ENCODE measurements at places on chromosomes 6 and 20.

DNA sequence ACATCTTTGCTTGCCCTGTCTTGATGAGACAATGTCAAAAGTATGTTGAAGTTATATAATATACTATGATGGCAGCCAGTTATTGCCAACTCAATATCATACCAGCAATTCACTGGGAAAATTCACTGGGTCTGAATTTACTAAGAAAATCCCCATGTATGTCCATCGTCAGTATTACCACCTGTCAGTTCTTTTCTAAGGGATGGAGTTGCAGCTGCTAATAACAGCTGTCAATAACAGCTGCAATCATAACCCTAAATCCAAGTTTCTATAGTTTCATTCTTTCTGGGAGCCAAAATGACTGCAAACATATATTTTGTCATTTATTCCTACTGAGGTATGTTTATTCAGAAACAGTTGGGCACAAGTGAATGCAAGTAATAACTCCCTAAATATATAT, 132.6 kb upstream of the RIN2 start:
- no peak for DNase-seq

GRCh38 chr6:135291288-135292076, 110.4 kb downstream of the MYB start:
- no peak for DNase-seq

- DNase-seq, result peak; percentile 34
These were observed 278.6 kb downstream of the TBC1D32 start for GRCh38 chr6:121055572-121056163.

- no peak for DNase-seq
These were observed 861 bp upstream of the NHSL1 start for GRCh38 chr6:138500045-138500665.

GRCh38 chr20:39029364-39029763, 67.2 kb downstream of the DHX35 start:
- no peak for DNase-seq

DNA sequence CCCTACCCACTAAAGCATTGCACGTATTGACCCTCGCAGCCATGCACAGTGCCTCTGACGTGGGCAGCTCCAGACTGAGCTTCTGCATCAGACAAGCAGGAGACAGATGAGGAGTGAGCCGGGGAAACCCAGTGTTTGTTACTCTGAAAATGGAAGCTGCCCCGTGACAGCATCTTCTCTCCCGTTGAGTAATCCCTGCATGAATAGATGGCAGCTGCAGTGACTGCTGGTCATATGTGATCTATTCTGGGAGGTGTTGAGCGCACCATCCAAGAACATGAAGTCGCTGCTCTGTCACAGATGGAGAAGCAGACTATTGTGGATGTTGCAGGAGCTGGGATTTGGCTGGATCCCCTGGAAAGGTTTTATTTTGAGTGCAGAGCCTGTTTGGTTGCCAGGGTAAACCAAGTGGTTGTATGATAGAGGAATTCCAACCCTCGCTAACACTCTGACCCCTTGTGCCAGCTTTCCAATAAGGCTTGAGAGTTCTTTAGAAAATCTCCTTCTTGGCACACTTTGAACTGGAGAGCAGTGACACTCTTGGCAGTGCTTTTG, 242.2 kb downstream of the NRN1 start:
- DNase-seq, result no peak

DNA sequence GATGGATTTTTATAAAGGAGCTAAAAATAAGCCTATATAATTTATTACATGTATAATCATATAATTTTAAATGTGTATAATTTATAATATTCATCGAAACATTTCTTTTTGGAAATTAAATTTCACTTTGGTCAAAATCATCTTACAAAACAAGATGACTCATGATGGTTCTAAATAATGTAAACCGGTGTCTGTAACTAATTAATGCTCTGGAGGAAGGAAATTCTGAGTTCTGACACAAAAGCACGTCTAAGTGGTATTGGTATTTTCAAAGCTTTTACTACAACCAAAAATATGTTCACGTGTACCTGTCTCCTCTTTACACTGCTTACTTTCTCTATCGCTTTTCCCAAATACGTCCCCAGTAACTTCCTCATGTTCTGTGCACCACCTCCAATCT, 134.1 kb downstream of the MTHFD1L start:
- DNase-seq, result no peak

DNA sequence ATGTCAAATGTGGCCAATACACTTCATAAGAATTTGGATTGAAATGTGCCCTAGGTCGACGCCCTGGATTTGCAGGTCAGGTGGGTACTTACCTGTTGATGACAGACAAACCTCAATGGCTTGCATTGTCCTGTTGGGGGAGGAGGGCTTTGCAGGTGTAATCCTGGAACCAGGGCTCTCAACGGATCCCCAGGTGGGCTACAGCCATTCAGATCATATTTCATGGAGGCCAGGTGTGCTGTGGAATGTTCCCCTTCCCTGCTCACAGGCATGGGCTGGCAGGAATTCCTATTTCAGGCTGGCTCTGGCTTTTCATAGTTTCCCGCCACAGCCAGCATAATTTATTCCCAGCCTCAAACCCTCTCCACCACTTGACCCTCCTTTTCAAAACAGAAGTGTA, 254.7 kb downstream of the SMOC2 start:
- no peak for DNase-seq

DNA sequence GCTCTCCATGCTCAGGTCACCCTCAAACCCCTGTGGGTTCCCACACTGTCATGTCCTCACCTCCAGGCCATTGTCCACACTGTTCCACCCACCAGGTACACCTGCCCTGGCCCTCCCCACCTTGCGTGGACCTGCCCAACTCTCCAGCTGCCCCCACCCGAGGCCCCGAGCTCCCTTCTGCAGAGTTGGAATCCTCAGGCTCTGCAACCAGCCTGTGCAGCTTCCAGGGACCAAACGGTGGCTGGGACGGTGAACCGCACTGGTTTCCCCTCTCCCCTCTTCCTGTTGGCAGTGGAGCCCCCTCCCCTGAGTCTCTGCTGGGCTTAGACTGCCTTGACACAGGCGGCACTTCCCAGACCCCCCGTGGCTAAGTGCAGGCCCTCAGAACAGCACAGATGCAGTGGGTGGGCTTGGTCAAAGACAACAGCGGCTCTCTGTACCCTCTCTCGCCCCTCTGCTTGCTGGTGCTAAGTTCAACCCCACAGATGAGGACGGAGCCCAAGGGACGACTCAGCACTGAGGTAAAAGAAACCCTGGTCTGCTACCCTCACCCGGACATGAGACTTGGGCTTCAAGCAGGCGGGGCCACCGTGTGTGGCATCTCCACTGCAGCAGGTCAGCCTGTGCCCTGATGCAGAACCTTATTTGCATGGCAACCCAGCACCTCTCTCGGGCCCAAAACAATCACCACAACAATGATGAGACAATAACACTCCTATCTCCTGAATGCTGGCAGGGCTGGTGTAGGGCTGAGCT, 11.0 kb downstream of the ZBP1 start:
- no peak for DNase-seq

DNA sequence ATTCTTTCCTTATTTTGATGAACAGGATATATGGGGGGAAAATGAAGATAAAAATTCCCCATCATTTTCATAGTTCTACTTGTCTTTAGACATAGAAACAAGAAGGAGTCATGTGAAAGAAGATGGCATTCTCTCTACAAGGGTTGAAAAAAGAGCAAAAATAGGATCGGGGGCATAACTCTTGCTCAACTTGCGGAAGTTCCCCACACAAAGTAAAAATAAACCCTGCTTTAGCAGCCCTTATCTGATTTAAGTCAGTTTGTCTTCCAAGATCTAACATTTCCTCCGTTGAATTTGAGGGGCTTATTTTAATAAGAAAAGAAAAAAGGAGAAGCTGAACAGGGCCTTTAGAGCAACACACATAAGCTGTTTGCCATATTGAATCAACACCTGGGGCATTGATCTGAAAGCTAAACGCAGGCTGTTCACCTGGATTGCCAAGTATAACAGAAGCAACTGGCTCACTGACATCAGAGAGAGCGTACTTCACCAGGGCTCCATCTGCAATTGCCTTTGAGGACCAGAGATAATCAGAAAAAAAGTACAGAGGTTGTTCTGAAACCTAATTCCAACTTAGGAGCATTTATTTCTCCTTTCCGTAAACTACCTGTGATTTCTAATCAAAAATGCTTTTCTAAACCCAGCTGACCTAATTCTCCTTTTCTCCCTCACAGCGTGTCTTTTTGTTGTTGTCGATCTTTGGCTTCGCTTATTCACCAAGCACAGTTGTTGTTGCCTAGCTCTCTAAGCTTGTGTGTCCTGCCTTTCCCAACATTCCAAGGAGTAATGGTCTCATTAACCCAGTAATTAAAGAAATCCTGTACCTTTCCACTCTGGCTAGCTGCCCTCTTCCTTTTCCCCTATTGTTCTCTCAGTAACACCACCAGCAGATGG, 568.0 kb downstream of the KIF16B start:
- DNase-seq, result no peak

GRCh38 chr6:107684996-107685395, 139.1 kb downstream of the SCML4 start:
- DNase-seq, result no peak

- no peak for DNase-seq
These were observed 199.0 kb downstream of the RNF144B start for GRCh38 chr6:18586133-18586532.

GRCh38 chr6:41182069-41183034, 18.6 kb downstream of the TREML2 start:
- DNase-seq, result peak; percentile 16

GRCh38 chr6:39402239-39402751, 79.8 kb upstream of the KCNK16 start:
- no peak for DNase-seq

DNA sequence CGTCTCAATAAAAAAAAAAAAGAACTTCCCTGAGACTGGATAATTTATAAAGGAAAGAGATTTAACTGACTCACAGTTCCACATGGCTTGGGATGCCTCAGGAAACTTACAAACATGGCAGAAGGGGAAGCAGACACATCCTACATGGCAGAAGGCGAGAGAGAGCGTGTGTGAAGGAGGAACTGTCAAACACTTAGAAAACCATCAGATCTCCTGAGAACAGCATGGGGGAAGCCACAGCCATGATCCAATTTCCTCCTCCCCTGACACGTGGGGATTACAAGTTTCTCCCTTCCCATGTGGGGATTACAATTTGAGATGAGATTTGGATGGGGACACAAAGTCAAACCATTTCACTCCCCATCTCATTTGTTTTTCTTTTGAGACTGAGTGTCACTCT, 46.6 kb upstream of the TFAP2C start:
- DNase-seq, result no peak

DNA sequence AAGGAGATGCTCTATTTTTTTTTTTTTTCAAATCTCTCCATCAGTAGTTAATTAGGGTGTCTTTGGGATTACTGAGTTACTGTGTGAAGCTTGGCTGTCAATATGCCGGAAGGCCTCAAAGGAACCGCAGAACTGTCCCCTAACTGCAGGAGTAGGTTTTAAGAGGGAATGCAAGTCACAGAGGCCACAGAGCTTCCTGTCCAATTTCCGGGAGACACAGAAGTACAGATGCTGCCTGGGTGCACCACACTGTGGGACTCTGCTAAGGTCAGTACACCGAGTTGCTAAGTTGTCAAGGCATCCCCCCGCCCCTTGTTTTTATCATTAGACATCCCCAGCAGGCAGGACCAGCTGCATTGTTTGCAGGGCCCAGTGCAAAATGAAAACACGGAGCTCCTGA, 120.2 kb upstream of the RAB32 start:
- no peak for DNase-seq

DNA sequence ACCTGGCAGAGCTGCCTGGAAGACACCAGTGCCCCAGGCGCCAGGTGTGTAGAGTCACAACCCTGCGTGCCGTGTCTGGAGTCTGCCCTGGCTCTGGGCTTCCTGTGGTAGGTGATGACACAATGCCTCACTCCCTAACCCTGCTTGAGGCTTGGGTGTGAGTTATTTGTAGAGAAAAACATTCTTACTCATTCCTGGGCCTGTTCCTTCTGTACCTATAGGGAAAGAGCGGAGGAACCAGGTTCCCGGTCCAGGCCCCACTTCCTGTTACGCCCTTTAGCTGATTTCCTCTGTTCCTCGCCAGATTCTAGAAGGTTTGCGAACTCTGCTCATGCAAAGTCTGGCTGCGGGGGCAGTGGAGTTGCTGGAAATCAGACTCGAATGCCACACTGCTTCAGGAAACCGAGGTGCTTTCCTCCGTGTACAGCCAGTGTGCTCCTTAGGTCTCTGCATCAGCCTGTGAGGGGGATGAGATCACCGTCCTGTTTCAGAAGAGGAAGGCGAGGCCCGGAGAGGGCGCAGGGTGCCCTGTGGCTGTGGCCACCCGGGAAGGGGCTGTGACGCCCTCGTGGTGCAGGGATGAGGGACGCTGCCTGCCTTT, 67.1 kb upstream of the DUSP22 start:
- no peak for DNase-seq

DNA sequence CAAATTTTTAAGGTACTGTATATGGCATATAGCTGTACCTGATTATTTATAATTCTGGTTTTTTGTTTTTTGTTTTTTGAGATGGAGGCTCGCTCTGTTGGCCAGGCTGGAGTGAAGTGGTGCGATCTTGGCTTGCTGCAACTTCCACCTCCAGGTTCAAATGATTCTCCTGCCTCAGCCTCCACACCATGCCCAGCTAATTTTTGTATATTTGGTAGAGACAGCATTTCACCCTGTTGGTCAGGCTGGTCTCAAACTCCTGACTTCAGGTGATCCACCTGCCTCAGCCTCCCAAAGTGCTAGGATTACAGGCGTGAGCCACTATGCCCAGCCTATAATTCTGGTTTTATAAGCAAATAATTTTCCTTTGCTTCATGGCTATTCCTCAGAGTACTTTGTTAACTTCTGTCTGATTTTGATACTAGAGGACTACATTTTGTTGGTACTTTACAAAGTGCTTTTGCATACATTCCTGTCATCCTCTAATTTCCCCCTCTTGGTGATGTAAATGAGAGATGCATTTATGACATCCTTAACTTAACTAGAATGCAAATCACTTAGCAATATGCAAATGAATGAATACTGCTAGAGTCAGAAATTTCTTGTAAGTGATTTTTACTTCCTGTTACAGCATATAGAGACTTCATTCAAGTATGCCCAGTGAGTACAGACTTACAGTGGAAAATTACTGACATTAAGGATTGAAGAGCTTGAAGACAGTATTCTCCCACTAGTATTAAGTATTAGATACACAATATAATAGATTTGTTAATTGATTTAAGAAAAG, 35.7 kb upstream of the ARID1B start:
- no peak for DNase-seq

GRCh38 chr20:61161726-61162390, 90.2 kb upstream of the CDH4 start:
- no peak for DNase-seq

DNA sequence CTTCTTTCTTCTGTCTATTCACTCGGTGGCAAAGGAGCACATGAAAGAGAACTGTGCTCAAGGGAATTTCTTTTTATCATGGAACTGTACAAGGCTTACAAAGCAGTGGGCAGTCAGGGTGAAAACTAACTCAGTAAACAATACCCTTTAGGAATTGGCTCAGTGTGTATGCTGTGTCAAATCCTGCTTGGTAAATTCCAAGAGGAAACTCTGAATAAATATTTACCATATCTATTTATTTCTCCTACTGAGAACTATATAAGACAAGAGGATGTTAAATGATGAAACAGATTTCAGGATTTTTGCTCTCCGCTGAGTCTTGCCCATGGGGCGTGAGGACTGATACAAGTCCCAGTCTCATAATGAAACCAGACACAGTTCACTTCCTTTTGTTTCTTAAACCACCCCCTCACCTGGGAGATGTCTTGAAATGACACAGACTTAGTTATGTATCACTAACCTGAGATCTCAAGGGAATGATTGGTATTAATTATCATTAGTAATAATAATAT, 188.8 kb downstream of the BACH2 start:
- no peak for DNase-seq

All from left renal pelvis (tissue), 4 donors.